Motor neuron (in vitro differentiated cells): ENCODE measurements at places on chromosomes 12 and 14. TPM values are rescaled to one million over a fixed set of nuclear protein-coding genes. Genes with fewer than 3 reads are reported as not detected.

Gene PTPN6
- total RNA-seq: 0.46 and 0.67 TPM in 2 replicates

- ATAC-seq: peak; percentile 50
Observed at GRCh38 chr14:96136371-96137005, 68.2 kb upstream of the BDKRB2 start.

Gene PLEKHG7
- 0.05 and 0.25 TPM in 2 replicates for total RNA-seq

Gene CLECL1
- total RNA-seq: 0.73 and 1.00 TPM in 2 replicates

Gene KLRC4
- not detected in 2 replicates for total RNA-seq
